Cortex of kidney (tissue), 1 donor: ENCODE measurements at places on chromosomes 16 and 17.

DNA sequence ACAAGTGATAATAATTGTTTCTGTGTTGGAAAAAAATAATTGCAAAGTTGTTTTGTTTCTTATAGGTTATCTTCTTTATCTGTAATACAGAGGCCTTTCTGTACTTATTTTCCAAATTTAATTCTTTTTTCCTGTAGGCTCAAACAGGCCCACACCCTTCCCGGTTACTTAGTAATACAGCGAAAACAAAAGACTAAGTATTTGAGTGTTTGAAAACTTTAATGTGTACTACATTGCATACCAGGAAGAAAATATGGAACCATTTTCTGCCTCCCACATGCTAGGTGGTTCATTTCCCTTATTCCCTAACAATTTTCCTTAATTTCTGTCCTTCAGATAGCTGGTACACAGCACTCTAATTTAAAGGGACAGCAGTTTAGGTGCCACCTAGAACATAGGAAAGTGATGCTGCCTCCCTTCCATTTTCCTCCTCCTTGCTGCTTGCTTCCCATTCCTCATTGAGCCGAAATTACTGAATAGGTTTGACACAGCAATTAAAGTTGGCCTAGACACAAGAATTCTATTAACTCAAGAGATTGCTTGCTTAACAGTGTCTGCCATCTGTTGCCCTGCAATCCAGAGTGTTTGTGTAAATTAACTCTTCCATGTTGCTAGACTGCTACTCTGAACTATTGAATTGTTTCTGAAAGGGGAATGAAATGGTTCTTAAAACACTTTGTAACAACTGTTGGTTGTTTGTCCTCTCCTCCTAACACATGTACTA, 24.2 kb downstream of the CYB5B start:
- no peak for DNase-seq

DNA sequence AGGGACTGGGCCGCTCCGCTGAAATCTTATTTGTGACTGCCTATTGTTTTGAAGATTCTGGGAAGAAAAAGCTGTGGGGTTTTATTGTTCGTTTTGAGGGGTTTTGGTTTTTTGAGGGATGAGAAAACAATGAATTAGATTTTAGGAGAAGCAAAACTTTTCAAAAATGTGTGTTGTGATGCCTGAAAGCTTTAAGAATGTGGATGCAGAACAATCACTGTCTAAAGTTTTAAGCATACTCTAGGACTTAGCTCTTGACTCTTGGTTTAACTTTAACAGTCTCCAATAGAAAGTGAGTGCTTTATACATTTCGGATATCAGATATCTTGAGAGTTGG, 899 bp downstream of the CFAP52 start:
- DNase-seq, result no peak

- no peak for DNase-seq
These were observed 72.4 kb downstream of the SLC39A11 start for GRCh38 chr17:73020110-73020509.

DNA sequence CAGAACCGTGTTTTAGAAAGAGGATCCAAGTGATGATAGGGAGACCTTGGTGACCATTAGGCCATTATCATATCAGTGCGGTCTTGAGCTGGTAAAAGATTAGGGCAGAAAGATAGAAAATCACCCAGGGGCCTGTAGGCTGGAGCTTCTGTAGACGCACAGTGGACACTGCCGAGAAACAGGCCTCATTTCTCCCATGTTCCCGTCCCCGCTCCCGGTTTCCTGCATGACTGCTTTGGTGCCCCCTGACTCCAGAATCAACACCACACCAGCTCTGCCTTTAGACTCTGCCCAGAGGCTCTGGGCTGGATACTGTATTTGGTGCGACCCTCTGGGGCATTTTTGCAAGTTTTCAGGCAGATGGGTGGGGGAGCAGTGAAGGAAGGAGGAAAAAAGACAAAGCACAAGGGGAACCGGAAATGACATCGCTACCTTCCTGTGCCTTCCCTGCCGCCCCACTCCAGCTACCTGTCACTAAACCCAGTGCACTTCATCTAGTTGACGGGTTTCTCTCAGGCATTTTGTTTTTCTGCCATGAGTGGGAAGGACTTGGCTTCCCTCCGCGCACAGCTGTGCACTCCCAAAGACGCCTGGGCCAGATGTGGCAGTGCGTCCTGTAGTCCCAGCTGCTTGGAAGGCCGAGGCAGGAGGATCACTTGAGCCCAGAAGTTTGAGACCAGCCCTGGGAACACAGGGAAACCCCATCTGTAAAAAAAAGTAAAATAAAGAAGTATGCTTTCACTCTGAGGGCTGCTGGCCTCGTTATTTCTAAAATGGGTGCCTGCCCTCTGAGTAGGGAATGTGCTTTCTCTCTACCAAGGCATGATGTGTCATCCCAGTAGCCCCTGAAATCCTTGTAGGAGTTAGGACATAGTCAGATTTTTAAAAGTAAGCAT, 214.1 kb downstream of the RPTOR start:
- DNase-seq, result no peak

DNA sequence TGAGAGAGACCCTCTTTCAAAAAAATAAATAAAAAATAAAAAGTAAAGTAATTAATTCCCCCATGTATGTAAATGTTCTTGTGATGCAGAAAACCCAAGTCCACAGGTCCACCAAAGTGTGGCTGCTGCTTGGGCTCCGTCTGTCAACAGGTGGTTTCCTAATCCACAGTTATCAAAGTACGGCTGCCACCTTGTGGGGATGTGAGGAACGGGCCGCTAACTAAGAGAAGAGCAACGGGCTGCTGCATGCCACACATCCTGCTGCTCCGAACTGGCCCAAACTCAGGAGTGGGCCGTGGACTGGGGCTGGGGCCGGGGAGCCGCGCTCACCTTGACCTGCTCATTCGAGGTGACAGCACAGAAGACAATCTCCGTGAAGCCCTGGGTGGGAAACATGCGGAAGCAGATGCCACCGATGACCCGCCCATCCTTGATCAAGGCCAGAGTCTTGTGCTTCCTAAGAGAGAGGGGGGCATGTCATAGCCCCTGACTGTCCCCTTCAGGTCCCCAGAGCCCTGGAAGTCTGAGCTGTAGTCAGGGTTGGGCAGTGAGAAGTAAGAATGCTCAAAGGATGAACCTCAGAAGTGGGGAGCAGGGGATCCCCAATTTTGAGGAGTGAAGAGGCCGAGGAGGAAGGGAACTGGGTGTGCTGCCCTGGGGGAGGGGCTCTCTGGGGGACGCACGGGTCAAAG, 4.3 kb downstream of the KAT2A start:
- no peak for DNase-seq

DNA sequence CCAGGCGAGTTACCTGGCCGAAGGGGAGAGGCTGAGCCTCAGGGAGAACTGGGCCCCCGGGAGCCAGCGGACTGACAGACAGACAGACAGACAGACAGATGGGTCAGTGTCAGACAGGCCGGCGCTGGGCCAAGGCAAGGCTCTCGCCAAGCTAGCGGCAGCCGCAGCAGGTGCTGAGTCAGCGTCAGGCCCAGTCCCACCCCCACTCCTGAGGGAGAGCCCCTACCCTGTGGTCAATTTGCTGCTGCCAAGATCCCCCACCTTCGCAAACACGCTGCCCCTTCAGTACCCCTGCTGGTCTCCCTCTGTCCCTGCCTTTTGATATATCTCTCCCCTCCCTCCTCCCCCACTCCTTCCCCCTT, 1.5 kb downstream of the FGF11 start:
- DNase-seq, result no peak

DNA sequence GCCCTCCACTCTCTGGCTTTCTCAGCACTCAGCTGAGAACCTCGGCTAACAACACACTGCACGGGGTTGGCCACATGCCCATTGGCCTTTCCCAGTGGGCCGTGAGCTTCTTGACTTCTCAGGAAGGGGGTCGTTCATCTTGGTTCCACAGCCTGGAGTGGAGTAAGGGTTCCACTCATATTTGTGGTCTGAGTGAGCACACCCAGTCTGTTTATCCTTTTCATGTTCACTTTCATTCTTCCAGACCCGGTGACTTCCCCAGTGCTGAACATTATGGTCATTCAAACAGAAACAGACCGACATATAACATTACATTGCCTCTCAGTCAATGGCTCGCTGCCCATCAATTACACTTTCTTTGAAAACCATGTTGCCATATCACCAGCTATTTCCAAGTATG, 8.2 kb downstream of the MILR1 start:
- DNase-seq, result no peak

- DNase-seq, result no peak
These were observed 10.0 kb downstream of the C1QTNF1 start for GRCh38 chr17:79033741-79034501.

DNA sequence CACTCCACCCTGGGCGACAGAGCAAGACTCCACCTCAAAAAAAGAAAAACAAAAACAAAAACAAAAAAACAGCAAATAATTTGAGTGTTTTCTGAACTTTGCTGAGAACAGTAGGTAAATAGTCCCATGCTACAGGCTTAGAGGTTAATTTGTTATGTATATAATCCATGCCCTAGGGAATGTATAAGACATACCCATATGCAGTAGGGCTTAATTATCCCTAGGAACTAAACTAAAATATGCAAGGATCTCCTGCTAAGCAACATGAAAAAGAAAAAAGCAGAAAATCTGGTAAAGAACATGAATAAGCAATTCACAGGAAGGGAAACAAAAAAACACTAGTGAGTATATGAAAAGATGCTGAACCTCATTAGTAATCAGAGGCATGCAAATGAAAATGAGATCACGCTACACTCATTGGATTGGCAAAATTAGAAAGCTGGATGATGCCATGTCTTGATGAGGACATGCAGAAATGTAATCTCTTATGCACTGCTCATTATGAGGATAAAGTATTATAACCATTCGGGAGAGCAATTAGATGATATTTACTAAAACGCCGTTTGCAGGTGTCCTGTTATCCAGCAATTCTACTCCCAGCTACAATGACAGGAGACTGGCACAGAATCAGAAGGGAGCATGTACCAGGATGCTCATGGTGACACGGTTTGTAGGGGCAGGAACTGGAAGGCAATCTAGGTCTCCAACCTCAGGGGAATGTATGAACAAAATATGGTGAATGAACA, 5.6 kb downstream of the KCTD13 start:
- no peak for DNase-seq

GRCh38 chr16:48247311-48247710, at the start of gene ABCC11:
Gene ABCC11 (minus strand): TSS chr16:48247539. CDS start chr16:48231921, 15,618 bp downstream.
- no peak for DNase-seq

DNA sequence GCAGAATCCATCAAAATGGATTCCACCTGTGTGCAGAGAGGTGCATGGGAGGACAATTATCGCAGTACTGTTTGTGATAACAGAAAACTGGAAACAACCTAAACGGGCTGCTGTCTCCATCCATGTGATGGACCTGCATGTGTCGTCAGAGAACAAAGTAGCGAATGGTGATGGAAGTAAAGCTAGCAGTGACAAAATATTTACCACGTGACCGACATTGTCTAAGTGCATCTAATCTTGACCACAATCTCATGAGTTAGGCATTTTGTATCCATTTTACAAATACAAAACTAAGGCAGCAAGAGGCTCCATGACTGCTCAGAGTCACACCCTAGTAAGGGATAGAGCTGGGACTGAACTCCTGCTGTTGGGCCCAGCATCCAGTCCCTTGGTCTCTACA, 187.3 kb downstream of the LGALS9B start:
- no peak for DNase-seq

GRCh38 chr16:64253096-64253495, 868.8 kb downstream of the CDH11 start:
- DNase-seq, result no peak

- DNase-seq, result no peak
These were observed 570 bp upstream of the NME3 start for GRCh38 chr16:1771864-1772361.

GRCh38 chr17:60573236-60574051, 26.5 kb upstream of the PPM1D start:
- no peak for DNase-seq

- no peak for DNase-seq
These were observed 4.7 kb upstream of the TGFB1I1 start for GRCh38 chr16:31467151-31467773.

GRCh38 chr16:87926246-87927194, 9.8 kb downstream of the CA5A start:
- no peak for DNase-seq

DNA sequence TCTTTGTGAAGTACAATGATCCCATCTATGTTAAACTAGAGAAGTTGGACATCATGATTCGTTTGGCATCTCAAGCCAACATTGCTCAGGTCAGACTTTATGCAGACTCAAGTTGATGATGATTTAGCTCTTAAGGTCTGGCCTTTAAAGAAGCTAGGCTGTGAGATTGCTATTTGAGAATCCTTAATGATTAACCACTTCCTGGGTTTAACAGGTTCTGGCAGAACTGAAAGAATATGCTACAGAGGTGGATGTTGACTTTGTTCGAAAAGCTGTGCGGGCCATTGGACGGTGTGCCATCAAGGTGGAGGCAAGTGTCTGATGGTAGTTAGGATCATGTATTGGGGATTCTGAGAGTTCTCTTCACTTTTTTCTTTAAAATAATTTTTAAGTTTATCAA, 40.3 kb downstream of the AP2B1 start:
- no peak for DNase-seq

DNA sequence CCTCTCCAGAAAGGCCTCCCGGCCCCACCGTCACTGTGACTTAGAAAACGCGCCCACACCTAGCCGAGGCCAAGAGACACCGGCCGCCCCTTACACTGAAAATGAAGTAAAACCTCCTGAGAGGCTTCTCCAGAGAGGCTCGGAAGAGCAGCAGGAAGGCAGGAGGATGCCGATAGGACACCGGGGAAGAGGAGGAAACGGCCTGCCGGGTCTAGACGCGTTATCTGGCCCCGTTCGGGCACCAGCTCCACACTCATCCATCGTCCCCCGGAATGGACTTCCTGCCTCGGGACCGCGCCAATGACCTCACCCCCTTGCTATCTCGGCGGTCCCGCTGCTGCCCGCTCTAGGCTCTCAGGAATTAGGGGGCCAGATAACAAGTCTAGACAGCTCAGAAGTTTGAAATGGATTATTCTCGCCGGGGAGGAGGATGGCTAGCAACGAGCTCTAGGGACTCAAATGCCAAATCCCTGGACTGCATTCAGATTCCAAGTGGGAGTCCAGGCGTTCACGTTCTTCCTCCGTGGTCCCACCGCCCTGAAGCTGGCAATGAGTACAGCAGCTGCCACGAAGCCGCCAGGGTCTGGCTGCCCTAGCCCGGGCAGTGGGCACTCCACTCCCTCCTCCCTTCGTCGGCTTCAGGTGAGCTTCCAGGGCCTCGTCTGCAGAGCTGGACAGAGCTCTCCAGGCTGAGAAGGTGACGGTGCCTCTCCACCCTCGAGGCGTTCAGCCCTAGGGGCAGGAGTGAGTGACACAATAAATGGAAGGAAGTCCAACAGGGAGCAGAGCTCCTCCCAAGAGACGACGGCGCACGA, 350.9 kb downstream of the FOXL1 start:
- no peak for DNase-seq

GRCh38 chr16:78796221-78796866, 696.9 kb downstream of the WWOX start:
- DNase-seq, result no peak

- no peak for DNase-seq
These were observed 10.1 kb upstream of the CCL17 start for GRCh38 chr16:57394444-57394843.

- DNase-seq, result no peak
These were observed 109.7 kb downstream of the PLCG2 start for GRCh38 chr16:81888520-81889394.

- DNase-seq, result no peak
These were observed 1.1 kb upstream of the AKTIP start for GRCh38 chr16:53503991-53504663.
